ENCODE measurements at places on chromosomes 2 and 18.
A peak's percentile ranks its signal among the peaks of the same experiment; 100 is the strongest.

DNA sequence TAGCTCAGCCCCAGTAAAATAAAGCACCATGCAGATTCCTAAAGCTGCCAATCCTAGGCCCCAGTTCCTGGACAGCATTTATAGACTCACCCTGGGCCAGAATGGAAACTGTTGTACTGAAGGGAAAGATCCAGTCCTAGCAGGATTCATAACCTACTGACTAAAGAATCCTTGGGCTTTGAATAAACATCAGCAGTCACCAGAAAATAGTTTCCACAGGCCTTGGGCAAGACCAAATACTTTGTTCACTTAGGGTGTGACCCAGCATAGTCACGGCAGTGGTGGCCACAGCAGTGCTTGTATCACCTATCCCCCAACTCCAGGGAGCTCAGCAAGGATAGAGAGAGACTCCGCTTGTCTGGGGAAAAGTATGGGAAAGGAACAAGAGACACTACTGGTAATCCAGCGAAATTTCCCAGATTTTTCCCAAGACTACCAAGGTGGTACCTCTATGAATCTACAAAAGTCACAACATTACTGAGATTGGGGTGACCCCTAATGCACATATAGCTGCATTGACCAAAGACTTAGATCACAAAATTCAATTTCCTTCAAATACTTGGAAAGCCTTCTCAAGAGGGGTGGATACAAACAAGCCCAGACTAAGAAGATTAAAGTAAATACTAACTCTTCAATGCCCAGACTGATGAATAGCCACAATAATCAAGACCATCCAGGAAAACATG is 748.1 kb upstream of the LRATD1 start:
- DNase-seq, result no peak

DNA sequence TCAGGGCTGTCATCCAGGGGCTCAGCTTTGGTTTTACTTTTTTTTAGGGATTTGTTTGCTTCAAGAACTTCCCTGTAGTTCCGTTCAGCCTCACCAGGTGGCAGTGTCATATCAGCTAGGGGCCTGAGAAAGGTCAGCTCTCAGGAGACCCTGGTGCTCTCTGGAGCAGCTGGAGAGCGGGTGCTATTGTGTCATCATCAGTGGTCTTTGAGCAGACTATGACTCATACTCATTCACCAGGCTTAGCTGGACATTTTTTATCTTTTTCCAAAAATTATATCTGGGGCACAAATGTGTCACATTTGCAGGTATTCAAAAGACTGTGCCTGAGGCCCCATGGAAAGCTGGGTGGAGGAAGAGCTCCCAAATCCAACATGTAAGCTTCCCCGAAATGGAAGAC is 24.4 kb downstream of the ZNF892 start:
- DNase-seq, result peak; percentile 63

GRCh38 chr2:31267437-31268120 is 33.6 kb downstream of the EHD3 start:
- DNase-seq, result no peak

DNA sequence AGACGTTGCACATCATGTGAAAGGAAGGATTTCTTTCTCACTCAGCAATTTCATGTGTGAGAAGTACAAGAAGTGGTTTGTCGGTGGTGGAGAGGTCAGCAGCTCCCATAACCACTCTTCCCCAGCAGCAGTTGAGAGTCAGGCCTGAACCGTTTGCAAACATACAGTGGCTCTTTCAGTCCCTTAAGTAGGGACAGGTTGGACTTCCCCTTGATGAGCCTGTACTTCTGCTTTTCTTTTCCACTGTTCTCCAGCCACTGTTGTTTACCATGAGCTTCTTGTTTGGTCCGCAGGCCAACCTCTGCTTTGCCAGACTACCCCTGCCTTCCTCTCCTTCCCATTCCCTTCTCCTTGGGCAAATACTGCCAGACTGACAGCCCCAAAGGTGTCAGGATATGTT is 391.3 kb upstream of the CELF4 start:
- no peak for DNase-seq

GRCh38 chr2:24855022-24855622 is 61.9 kb downstream of the CENPO start:
- DNase-seq, result no peak

DNA sequence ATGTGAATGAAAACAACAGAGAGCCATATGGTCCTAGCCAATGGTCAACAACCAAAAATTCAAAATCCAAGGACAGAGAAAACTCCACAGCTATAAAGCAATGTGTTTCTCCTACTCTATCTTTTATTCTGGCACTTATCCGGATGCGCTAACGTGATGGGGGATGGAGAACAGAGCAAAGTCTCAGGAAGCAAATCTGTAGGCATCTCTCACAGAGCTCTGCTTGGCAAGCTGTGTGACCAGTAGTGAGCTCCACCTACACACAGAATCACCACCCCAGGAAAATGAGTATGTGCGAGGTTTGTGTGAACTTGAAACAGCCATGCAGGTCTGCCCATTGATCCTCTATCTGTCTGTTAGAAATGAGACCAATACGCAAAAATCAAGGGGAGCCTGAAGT is 584.3 kb downstream of the BCL11A start:
- DNase-seq, result no peak

GRCh38 chr2:239903210-239903609 is 121.9 kb downstream of the NDUFA10 start:
- no peak for DNase-seq

GRCh38 chr2:103132536-103133217 is 370.8 kb downstream of the TMEM182 start:
- DNase-seq, result no peak

- no peak for DNase-seq
These were observed 75.6 kb downstream of the NDUFA10 start for GRCh38 chr2:239949537-239949936.

GRCh38 chr2:178279142-178279541 is 84.8 kb downstream of the OSBPL6 start:
- DNase-seq, result no peak

- no peak for DNase-seq
These were observed 42.9 kb downstream of the AGAP1 start for GRCh38 chr2:235536711-235537110.

DNA sequence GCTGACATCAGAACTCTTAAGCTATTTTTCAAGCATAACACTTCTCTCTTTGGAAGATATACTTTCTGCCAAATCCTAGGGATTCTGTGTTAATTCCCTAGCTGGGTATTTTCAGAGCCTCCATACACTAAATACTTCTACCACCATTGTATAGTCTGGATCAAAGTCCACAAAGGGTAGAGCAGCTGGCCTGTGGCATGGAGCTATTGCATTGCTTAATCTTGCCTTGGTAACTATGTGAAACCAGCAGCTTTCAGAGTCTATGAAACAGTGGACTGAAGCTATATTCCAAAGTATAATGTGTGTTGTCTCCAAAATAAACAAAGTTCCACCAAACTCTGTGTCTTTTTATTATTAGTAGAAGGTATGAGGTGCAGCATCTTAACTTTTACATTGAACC is 296.9 kb upstream of the CDH19 start:
- DNase-seq, result no peak

GRCh38 chr2:85971366-85971765 is 82.6 kb upstream of the ST3GAL5 start:
- no peak for DNase-seq

DNA sequence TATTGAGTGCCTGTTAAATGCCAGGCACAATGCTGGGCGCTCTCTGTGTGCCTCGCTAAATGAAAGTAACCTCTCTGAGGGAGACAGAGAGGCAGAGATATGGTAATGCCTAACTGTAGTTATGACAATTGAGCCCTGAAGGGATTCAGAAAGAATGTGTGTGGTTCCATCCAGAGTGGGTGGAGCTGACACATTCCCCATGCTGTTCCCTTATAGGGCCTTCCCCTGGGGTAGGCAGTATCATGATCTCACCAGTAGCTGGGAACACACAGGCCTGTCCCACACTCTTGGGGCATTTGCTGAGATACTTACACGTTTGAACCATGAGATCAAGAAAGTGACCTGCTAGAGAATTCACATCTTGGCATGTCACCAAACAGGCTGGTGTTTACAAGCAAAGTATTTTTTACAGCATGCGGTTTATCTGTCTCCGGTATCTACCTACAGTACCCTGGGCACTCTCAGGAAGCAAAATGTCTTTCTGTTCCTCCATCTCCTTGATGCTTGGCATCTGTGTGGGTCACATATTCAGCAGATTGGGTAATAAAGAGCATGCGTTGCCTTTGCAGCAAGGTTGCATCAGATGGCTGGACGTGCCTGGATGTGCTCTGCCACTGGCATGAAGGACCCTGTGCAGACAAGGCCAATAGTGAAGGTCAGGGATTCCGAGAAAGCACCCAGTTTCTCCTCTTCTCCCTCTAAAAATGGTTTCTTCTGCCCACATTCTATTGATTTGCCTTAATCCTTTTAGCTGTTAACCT is 9.4 kb downstream of the CTIF start:
- DNase-seq, result no peak

- DNase-seq, result no peak
These were observed 1293.9 kb upstream of the LRRTM1 start for GRCh38 chr2:81598453-81598852.

- DNase-seq, result no peak
These were observed 34.2 kb downstream of the HJURP start for GRCh38 chr2:233819884-233820773.

DNA sequence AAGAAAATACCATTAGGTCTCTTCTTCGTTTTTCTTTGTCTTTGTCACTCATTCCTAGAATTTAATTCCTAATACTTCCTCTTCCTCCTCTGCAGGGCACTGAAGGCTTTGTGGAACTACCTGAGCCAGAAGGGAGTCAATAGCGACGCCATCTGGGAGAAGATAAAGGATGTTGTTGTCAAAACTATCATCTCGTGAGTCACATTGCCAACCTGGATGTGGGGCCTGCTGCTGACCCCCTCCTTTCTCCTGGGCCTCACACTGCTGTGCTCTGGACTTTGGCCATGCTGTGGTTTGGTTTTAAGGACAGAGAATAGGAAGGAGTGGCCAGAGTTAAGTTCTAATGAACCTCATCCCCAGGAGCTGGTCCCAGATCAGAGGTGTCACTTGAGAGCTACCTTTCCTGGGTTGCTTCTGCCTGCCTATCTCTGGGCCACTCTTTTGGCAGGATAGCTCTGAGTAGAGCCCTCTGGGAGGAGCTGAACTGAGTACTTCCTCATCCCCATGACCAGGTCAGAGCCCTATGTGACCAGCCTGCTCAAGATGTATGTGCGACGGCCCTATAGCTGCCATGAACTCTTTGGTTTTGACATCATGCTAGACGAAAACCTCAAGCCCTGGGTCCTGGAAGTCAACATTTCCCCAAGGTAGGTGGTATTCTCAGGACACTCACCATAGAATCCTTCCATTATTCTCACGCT is 33.1 kb upstream of the CYP27A1 start:
- no peak for DNase-seq

GRCh38 chr2:122156176-122156890 is 400.9 kb downstream of the TSN start:
- DNase-seq, result no peak

- peak; percentile 75 for DNase-seq
These were observed 177.2 kb downstream of the MYO3B start for GRCh38 chr2:170354855-170355780.

- no peak for DNase-seq
These were observed 31.1 kb upstream of the TTC32 start for GRCh38 chr2:19932928-19933327.

DNA sequence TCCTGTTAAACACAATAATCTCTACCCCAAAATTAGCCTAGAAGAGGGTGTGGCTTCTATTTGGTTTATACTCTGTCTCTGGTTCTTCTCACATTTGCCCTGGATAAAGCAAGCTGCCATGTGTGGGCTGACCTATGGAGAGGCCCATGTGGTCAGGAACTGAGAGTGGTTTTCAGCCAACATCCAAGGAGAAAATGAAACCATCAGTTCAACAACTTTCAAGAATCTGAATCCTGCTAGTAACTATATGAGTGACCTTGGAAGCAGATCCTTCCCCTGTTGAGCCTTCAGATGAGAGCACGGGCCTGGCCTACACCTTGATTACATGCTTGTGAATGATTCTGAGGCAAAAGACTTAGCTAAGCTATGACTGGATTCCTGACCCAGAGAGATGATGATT is 11.5 kb upstream of the TRIB2 start:
- DNase-seq, result no peak

DNA sequence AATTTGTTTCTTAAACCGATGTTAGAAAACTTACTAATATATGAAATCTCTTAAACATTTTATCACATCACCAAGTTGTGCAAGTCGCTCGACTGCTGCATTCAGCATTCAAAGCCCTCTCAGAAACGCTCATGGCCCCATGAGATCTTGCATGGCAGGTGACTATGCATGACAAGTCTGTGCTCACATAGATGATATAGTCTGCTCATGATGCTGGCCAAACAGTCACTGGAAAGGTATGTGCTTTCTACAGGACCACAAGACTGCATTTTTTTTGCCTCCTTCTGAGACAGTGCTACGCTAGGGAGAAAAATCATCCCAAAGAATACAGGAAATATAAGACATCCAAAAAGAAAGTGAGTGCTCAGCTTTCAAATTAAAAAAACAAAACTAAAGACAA is 98.3 kb upstream of the ZBTB14 start:
- no peak for DNase-seq

DNA sequence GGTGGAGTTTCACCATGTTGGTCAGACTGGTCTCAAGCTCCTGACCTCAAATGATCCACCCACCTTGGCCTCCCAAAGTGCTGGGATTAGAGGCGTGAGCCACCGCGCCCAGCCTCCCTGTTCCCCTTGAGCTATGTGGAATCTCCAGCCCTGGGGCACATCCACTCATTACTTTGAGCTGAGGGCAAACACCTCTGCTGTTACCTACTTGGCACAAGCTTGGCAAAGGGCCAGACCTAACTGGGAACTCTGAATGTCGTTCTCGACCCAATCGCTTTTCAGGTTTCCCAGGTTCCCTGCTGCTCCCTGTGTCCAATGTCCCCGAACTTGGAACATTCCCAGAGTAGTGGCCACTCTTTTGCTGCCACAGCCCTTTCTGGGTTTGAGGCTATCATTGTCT is 40.6 kb downstream of the CHST10 start:
- DNase-seq, result no peak

DNA sequence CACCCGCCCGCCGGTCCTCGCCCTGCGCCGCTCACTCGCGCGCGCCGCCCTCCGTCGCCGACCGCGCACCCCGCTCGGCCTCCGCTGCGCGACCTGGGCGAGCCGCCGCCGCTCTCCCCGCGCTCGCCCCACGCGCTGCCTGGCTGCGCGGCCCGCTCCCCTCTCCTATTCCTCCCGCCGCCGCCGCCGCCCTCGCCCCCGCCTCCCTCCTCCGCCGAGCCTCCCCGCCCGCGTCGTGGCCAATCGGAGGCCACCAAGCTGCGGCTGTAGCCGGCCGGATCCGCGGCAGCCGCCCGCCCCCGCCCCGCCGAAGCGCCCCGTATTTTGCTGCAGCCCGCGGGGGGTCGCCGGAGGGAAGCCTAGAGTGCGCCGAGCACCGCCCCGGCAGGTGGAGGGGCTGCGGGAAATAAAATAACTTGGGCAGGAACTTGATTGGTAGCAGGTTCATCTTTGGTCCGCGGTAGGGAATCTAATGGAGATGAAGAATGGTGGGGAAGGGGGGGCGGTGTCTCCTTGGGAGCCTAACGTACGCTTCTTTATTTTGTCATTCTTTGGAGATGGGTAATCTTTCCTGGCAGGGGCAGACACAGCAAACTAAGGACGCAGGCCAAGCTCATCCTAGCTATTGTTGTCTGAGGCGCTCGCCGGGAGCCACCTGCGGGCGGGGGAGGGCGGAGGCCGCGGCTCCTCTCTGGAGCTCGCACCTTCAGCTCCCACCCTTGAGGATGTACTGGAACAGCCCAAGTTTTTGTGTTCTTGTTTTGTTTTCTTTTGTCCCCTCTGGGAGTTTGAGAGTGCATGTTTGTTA is 1.1 kb upstream of the CDH2 start:
- peak; percentile 82 for DNase-seq

- DNase-seq, result no peak
These were observed 32.9 kb downstream of the CENPO start for GRCh38 chr2:24825883-24826772.

Measured in NCI-H2081 (cell line).